OCI-M1 (cell line): ENCODE measurements at places on chromosomes 3 and 15.

- no peak for DNase-seq
These were observed 96.4 kb upstream of the SNRPA1 start for GRCh38 chr15:101391431-101391830.

DNA sequence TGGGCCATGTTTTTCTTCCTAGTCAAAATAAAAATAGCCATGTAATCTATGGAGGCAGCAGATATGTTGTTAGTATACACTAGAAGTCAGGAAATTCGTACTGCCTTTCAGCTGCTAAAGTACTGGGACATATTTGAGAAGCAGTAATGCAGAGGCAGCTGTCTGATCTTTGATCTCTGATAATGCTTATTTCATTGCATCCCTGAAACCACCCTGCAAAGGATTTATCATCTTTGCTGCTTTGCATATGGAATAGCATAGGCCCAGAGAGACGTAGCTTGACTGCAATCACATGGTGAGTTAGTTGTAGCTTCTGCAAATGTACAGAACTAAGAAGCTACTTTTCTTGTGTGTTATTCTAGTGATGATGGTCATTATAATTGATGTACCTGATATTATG, 52.4 kb downstream of the RBM6 start:
- DNase-seq = no peak

DNA sequence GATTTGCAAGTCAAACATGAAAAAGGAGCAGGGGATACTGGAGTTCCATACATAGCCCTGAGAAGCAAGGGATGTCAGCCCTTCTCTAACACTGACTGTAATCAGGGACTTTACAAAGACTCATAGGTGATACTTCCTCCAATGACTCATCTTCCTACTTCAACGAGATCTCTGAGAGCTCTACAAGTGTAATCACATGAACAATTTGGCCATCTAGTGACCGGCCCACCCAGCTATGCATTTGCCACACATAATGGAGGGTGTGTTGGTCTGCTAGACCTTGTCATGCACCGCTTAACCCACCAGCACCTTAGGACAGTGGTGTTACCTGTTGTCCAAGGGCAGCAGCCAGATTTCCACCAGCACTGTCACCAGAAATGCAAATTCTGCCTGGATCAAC, 75.3 kb downstream of the NCEH1 start:
- DNase-seq = no peak

- DNase-seq = no peak
These were observed 18.6 kb downstream of the THSD4 start for GRCh38 chr15:71133747-71134472.

DNA sequence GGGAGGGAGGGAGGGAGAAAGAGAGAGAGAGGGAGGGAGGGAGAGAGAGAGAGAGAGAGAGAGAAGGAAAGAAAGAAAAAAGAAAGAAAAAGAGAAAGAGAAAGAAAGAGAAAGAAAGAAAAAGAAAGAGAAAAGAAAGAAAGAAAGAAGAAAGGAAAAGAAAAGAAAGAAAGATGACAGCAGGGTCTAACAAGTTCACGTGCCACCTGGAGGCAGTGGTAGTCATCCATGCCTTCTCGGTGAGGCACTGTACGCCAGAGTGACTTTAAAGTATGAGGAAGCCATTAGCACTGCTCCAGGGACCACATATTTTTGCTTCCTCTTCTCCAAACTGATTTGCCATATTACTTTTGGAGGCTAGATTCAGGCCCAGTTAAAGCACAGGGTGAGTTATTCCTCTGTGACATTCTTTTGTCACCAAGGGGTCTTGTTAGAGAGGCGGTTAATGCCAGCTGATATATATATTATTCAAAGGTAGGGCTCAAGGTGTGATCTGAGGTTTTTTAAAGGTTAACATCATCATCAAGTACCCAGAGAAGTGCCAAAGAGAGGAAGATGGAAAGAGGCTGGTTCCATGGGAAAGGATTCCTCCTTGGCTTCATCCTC, at the start of gene HTR3D:
Gene HTR3D, plus strand, starts transcription at position 556 of the 606 bp plus-strand sequence. Its CDS starts 0 bp downstream, at position 556.
- DNase-seq = peak; percentile 4

DNA sequence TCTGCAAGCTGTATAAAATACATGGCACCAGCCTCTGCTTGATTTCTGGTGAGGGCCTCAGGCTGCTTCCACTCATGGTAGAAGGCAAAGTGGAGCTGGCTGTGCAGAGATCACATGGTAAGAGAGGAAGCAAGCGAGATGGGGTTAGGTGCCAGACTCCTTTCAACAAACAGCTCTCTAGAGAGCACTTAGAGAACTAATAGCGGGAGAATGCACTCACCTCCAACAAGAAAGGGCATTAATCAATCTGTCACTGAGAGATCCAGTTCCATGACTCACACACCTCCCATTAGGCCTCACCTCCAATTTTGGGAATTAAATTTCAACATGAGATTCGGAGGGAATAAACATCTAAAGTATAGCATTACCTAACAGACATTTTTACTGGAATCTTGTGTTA, 644.1 kb upstream of the ARRDC4 start:
- no peak for DNase-seq

- no peak for DNase-seq
These were observed 8.3 kb downstream of the PSTPIP1 start for GRCh38 chr15:77002954-77003912.

- DNase-seq = peak; percentile 78
These were observed 17.9 kb downstream of the IL12A start for GRCh38 chr3:160006282-160007163.

GRCh38 chr3:152232001-152232400, 36.7 kb upstream of the MBNL1 start:
- DNase-seq = no peak

- DNase-seq = peak; percentile 57
These were observed 794.4 kb upstream of the LMCD1 start for GRCh38 chr3:7707187-7707586.

DNA sequence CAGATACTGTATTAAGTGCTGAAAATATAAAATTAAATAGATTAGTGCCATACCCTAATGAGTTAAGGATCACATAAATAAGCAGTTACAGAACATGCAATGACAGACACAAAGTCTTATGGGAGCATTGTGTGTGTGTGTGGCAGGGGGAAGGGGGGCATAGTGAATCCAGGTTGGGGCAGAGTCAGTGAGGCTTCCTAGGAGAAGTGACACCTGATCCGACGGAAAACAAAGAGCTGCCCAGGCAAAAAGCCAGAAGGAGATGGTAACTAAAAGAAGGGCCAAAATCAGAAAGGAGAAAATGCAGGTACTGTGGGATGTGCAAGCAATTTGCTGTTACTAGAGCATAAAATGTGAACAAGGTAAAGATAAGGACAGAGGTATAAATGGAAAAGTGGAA, 80.1 kb upstream of the CHRM5 start:
- no peak for DNase-seq

- DNase-seq = no peak
These were observed 12.6 kb upstream of the IGF2BP2 start for GRCh38 chr3:185837414-185837813.

GRCh38 chr3:132283440-132283839, 33.8 kb upstream of the ACP3 start:
- DNase-seq = peak; percentile 91

DNA sequence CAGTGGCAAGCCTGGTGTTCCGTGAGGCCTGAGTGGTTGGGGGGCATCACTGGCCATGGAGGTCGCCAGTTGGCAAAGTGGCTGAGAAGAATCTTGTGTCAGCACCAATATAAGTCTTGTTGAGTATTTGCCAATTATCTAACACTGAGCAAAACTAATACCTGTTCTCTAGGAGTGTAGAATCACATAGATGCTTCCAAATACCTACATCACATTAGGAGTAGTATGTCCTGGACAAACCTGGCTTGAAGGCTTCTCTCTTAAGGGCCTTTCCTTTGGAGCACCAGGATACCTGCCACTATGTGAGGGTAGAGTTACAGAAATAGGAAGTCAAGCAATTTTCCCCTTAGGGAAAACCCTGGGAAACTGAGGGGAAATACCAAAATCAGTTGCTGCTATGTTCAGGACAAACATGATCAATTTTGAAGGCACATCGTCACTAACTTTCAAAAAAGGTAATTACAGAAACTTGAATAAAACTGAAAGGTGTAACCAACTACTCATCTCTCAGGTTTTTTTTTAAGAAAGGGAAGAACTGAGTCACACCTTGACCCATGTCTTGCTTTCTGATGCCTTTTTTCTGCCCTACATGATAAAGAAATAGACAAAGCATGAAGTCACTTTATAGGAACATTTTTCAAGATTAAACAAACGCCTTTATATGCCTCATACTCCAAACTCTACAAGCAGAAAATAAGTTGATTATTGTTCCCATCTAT, 100.4 kb downstream of the IMPG2 start:
- no peak for DNase-seq

DNA sequence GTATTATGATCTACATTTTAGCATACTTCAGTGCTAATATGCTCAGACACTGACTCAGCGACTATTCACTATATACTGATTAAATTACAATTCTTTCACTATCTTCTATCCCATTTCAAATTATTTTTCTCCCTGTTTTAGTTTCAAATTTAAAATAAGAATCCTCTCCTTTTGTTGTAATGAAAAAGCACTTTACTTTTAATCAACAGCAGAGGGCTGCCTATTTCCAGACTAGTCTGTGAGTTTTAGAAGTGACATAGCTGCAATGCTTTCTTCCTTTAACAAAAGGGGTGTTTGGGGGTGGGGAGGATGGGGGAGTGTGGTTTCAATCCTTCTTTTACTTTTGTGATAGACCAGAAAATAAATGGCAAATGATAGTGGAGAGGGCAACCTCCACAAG, 2.4 kb downstream of the NEDD4 start:
- DNase-seq = peak; percentile 24

- DNase-seq = no peak
These were observed 2.1 kb downstream of the TM6SF1 start for GRCh38 chr15:83109532-83109931.

- DNase-seq = no peak
These were observed 197.2 kb upstream of the CTNNB1 start for GRCh38 chr3:41002104-41002503.

GRCh38 chr3:148796799-148797198, 30.8 kb upstream of the CPB1 start:
- DNase-seq = no peak
